ENCODE measurements at places on chromosomes 12 and 14.

DNA sequence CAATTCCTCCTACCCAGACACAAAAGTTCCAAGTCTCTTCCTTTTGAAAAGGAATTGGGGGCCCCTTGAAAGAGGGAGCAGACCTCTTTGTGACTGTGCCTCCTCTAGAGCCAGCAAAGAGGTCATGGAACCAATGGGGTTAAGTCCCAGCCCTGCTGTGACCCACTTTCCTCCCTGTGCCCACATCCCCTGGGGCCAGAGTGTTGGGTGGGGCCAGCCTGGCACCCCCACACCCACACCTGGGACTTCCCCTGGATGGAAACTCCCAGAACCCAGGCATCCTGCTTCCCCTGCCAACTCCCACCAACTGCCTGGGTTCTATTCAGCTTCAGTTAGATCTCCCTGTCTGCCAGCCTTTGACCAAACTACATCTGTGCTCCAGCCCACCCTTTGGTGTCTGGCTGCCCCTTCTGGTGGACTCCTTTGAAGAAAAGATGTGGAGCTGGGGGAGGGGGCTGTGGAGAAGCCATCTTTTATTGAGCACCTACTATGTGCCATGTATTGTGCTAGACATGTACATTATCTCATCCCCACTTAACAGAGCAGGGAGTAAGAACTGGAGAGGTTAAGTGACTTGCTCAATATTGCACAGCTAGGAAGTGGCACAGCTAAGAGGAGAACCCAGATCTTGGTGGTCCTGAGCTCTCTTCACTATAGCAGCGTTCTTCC is 4.6 kb upstream of the RARG start:
- peak; percentile 16 for DNase-seq

DNA sequence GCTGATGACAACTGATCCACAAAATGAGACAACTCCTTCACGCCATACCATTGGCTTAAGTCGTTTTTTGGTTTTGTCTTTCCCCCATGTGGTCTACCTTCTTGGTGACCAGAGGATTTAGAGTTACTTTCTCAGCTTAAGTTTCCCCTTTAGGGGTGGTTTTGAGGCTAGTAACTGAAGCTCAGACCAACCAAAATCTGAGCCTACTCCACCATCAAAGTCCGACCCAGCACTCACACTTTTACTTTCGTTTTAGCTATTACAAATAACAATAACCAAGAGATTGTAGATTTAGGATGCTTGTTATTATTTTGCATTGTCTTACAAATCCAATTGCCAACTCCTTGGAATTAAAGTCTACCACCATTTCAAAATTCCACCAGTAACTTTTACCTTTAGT is 130.6 kb upstream of the MDM1 start:
- DNase-seq, result no peak

GRCh38 chr12:59357811-59358210 is 238.0 kb upstream of the SLC16A7 start:
- DNase-seq, result no peak

DNA sequence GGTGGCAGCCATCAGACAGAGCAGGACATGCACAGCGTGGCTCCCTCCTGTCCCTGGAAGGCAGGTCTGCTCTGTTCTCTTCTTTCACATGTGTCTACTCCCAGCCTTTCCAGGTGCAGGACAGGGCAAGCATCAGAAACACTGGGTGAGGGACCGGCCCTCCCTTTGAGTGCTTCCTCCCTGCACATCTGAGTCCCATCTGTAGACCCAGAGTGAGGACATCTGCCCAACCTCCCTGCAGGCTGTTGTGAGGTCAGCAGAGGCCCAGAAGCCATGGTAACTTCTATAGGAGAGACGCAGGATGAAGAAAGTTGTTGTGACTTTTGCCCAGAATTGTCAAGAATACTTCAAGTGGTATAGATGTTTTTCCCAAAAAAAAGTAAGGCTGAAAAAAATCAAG is 282.7 kb downstream of the CACNA1C start:
- no peak for DNase-seq

DNA sequence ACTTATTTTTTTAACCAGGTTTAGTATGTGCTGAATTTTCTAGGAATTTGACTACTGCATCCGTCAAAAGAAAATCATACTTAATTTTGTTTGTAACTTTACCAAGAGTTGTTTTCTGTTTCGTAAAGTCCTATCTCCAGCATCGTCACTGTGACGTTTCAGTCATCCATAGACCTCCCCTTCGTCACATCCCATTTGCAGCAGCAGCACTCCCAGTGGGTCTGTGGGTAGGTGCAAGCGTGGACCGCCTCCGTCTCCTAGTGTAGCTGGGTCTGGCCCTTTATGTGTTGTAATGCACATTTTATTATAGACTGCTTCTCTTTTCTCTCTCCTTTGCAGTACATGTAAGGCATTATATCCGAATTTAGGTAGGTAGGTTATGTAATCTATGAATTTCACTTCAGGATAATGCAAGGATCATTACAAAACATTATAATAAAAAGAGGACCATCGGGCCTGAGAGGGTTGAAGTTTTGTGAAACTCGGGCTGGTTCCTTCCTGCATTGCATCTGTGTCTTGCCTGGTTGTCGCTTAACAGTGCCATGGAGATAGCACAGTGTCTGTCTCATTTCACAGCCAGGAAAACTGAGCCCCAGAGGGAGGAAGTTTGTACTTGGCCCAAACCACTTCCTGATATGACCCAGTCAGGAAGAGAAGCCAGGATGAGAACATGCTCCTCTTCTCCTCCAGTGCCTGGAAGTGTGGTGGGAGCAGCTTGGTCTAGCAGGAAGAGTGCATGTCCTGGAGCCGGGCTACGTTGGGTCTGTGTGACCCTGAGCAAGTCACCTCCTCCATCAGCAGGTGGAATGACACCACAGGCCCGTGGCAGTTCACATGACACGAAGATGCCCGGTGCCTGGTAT is 41.3 kb downstream of the EVL start:
- DNase-seq, result peak; percentile 71

DNA sequence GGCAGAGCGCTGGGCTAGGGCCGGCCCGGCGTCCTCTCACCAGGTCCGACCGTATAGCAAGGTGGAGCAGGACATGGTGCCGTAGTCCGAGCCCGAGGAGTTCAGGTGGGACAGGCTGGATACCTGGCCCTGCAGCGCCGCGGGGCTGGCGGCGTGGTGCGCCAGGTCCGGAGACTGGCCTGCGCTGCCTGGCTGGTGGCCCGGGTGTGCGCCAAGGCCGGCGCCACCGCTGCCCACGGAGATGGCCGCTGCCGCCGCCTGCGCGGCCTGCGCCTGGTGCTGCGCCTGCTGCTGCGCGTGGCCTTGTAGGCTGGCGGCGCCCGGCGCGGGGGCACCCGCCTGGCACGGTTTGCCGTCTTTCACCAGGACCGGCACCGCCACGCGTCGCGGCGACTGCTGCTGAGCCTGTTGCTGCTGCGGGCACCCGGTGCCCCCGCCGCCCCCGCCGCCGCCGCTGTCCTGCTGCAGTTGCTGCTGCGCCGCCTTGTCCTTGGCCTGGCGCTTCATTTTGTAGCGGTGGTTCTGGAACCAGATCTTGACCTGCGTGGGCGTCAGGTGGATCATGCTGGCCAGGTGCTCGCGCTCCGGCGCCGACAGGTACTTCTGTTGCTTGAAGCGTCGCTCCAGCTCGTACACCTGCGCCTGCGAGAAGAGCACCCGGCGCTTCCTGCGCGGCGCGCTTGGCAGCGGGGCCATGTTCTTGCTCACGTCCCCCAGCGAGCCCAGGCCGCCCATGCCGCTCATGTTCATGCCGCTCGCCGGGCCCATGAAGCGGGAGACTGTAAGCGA is 2.6 kb downstream of the NKX2-1 start:
- DNase-seq, result no peak

DNA sequence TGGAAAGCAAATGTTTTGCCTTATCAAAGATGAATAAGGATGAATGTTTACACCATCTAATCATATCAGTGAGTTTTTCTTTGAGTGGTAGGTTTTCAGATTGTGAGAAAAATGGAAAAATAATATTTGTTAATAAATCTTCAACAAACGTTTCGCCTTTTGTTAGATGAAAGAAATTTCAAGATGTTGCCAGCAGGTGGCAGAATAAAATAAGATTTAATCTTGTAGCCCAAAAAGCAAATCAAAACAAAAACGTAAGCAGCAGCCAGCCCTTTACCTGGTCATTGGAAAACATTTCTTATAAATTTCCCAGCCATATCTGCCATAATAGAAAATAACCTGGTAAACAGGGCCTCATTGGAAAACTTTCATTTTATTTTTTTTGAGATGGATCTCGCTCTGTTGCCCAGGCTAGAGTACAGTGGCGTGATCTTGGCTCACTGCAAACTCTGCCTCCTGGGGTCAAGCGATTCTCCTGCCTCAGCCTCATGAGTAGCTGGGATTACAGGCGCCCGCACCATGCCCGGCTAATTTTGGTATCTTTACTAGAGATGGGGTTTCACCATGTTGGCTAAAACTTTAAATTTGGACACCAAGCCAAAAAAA is 15.4 kb upstream of the TMEM120B start:
- no peak for DNase-seq

DNA sequence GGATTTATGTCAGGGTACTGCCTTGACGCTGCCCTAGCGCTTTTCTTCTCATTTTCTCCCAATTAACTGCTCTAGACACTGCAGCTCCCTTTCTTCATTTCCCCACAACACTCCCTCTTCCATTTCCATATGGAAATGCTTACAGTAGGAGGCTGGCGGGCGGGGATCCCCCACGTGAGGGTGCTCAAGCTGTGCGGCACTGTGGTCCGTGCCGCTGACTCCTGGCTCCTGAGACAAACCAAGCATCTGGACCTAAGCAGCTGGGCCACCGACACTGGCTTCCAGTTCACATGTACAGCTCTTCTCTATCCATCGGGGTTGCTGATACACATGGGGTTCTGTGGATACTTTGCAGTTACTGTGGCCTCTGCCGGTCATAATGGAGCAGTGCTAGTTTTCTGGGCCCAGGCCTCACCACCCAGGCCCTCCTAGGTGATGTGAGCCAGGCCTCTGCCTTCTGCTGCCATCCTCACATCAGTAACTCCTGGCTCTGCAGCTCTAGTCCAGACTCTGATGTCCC is 20.2 kb downstream of the TCHP start:
- no peak for DNase-seq

Measured in T follicular helper cell (primary cell).